ENCODE measurements at places on chromosomes 16 and 17.

DNA sequence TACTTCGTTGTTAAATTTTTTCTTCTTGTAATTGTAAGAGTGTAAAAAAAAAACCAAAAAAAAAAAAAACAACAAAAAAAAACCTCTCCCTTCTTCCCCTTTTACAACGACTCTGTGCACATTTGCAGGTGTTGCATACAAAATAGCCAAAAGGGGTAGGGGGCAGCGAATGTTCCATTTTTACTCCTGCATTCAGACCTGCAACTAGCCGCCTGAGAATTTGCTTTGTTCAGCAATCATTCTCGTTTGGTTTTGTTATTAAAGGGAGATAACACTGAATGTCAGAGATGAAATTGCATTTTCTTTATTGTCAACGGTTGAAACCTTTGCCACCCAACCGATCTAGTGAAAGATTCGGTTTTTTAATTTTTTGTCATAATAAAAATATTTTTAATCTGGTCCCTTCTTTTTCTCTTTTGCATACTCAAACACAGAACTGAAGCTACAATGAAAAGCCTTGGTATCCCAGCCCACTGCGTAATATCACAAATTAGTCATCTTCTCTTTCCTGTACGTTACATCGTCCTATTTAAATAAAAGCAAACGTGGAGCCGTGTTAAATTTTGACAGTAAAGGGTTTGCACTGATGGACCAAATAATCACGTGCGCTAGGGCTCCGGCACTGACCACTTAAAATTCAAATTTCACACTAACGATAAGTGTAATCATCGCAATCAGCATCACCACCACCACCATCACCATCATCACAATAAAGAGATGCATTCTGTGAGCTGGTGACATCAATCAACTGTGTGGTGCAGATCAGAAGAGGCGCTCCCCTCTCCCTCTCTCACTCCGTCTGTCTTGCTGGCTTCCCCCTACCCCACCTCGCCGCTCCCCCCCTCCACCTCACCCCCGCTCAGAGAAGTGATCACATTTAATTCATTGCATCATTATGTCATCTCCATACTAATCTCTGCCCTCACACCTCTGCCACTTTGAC, 406.2 kb upstream of the PSMD7 start:
- DNase-seq, result no peak

DNA sequence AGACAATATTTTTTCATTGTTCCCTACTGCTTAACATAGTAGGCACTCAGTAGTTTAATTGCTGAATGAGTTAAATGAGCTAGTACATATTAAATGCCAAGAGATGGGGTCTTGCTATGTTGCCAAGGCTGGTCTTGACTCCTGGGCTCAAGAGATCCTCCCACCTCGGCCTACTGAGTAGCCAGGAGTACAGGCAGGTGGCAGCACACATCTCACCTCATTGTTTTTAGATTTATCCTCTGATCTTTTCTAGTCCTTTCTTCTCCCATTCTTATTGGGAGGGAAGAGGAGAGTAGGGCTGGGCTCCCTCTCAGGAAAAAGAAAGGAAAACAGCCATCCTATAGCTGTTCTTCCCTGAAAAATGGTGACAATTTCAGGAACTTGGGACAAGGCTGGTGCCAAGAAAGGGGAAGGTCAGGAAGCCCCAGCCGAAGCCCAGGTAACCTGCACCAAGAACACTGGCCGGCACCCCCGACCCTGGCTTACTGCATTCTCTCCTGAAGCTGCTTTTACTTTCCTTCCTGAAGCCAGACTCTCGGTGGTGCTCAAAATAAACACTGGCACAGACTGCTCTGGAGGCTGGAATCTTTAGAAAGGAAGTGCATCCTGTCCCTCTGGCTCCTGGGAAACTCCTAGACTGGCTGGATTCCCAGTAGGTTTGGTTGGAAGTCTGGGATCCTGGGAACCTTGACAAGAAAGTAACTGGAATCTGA, 2.7 kb downstream of the TNFAIP1 start:
- DNase-seq, result peak; percentile 45

DNA sequence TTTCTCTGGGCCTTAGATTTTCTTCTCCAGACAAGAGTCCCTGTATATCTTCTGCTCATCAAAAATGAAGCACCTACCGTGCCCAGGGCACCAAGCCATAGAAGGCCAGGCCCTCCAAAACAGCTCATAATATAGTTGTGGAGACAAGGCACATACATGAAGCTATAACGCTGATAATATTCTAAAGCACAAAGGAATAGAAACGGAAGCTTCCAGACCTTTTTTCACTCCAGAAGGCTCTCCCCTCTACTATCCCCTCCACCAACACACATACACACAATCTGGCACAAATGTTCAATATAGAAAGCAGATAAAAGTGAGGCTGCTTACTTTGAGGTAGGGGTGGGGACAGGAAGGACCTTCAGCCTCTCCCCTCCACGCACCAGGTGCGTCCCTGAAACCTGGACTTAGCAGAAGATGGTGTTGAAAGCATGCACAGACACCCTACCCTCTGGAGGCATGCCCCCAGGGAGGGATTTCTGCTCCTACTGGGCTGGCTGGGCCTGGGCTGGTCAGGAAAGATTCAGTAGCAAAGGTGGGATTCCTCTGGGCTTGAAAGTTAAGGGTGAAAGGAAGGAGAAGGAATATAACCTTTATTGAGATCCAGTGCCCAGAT, 14.1 kb upstream of the SUPT4H1 start:
- DNase-seq, result no peak

- DNase-seq, result no peak
Observed at GRCh38 chr16:86093801-86094750, 195.1 kb downstream of the IRF8 start.

- no peak for DNase-seq
Observed at GRCh38 chr17:45118691-45119090, 13.6 kb downstream of the PLCD3 start.

GRCh38 chr16:15913046-15913698, 24.8 kb upstream of the CEP20 start:
- DNase-seq, result no peak

- no peak for DNase-seq
Observed at GRCh38 chr17:49875685-49876084, 27.8 kb upstream of the TAC4 start.

DNA sequence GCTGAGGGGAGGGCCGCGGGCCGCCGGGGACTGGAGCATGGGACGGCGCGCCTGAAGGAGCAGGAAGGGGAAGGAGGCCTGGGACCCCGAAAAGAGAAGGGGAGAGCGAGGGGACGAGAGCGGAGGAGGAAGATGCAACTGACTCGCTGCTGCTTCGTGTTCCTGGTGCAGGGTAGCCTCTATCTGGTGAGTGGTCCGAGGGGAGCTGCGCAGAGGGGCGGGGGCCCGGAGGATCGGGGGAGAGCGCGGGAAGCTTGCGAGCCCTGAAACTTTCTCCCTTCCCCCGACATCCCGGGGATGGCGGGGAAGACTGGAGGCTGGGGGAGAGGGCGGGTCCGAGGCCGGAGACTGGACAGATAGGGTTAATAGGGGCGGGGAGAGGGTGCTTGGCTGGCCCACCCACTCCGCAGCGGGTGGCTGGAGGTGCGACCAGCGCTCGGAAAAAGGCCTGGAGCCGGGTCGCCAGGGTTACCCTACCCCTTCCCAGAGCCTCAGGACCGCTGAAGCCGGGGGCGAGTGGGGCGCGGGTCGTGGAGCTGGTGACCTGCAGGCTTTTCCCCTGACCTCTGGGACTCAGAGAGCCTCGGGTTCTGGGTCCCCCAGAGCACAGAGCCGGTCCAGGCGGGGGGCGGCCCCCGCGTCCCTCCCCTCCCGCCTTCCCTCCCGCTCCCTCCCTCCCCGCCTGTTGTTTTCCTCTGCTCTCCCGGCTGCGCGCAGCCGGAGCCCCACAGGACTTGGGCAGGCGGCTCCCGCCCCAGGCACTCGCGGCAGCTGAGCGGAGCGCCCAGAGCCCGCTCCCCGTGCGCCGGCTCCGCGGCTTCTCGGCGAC, 631 bp downstream of the NXPH3 start:
- no peak for DNase-seq

GRCh38 chr16:78770353-78771091, 671.1 kb downstream of the WWOX start:
- DNase-seq, result no peak

- DNase-seq, result no peak
Observed at GRCh38 chr16:82379551-82379950, 209.5 kb upstream of the MPHOSPH6 start.

DNA sequence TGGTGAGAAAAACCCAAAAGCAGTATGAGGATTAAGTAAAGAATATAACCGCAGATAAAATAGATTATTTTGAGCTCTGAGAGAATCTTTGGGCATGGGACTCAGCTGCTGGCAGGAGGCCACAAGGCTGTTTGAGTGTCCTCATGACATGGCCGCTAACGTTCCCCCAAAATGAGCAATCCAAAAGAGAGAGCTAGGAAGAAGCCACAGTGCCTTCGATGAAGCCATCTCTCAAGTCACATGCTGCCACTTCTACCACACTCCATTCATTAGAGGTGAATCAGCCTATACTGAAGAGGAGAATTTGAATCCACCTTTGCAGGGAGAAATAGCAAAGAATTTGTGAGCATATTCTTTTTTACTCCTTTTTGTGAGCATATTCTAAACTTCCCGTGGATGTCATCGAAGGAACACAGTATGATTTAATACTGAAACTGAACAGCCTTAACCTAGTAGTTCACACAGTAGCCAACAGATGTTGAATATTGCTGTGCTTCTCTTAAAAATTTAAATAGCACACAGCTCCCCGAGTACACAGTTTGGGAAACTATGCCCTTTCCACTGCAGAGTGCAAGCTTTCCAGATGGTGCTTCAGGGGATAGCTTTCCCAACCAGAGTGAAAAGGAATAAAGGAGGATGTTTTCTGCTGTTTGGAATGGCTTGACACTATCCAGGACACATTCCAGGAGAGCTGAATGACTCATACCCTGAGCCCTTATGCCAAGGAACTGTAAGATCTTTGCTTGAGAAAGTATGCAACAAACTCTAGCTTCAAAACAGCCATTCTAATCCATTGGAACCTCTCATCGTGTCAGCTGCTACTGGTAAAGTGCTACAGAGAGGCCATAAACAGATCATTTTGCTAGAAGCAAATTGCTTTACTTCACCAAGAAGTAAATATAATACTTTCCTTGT, 33.9 kb downstream of the ANKFY1 start:
- peak; percentile 95 for DNase-seq

GRCh38 chr17:57048096-57048495, 37.0 kb upstream of the AKAP1 start:
- DNase-seq, result no peak

DNA sequence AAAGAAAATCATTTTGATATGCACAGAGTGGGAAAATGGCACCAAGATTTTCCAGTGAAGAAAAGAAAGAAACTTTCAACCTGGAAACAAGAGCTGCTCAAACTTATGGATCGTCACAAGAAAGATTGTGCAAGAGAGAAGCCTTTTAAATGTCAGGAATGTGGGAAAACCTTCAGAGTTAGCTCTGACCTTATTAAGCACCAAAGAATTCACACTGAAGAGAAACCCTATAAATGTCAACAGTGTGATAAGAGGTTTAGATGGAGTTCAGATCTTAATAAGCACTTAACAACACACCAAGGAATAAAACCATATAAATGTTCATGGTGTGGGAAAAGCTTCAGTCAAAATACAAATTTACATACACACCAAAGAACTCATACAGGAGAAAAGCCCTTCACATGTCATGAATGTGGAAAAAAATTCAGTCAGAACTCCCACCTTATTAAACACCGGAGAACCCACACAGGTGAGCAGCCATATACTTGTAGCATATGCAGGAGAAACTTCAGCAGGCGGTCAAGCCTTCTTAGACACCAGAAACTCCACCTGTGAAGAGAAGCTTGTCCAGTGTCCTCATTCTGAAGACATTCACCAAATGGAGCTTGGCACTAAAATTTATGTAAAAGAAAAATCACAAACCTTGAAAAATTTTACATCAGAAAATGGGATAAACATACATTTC, 12.2 kb downstream of the ZNF75A start:
- peak; percentile 50 for DNase-seq

- DNase-seq, result peak; percentile 14
Observed at GRCh38 chr17:72788950-72789585, 303.4 kb downstream of the SLC39A11 start.

- DNase-seq, result peak; percentile 97
Observed at GRCh38 chr16:16025214-16025968, 76.0 kb downstream of the ABCC1 start.

DNA sequence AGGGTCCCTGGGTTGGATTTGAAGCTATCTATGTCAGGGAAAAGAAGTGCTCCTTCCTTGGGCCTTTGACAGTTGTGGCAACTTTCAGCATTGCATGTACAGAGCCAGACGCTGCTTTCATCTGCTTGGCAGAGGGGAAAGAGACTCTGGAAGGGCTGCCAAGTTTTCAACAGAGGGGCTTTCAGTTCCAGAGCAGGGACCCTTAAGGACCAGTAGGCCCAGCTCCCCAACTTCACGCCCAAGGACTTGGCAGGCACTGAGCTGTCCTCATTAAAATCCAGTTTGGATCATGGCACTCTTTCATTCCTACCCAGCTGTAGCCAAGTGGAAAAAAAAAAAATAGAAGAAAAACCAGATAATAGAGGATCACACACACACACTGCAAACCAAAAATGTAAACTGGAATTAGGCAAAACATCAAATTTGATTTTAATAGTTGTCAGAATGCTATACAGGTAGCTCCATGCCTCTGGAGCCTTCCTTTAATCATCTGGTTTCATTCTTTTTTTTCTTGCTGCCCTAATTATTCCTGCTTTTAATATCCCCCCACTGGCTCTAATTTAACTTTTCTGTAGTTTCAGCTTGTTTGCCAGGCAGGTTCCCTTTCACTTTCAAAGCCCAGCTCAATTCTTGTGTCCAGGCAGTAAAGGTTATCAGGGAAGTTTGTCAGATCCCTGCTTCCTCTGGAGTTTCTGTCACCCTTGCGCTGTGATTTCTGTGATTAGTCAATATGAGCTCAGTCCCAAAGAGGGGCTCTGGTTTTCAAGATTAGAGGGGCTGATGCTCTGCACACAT, 702.6 kb upstream of the CDH8 start:
- DNase-seq, result no peak
